ENCODE measurements at places on chromosomes 1 and 21.

DNA sequence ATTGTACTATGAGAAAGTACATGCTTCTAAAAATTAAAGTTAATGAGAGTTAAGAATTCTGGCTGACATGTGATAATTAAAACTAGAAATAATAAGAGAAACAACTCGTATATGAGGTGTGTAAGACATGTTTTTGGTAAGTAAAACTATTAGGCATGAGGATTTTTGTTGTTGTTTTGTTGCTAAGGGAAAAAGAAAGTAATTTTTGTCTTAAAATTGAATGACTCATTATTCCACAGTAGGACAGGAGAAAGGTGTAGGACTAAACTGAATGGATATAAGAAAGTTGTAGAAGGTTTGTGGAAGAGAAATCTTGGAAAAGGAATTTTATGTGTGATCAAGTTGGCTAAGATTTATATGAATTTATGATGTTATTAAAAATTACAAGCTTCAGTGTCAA, 54.8 kb downstream of the TBX19 start:
- no peak for DNase-seq

DNA sequence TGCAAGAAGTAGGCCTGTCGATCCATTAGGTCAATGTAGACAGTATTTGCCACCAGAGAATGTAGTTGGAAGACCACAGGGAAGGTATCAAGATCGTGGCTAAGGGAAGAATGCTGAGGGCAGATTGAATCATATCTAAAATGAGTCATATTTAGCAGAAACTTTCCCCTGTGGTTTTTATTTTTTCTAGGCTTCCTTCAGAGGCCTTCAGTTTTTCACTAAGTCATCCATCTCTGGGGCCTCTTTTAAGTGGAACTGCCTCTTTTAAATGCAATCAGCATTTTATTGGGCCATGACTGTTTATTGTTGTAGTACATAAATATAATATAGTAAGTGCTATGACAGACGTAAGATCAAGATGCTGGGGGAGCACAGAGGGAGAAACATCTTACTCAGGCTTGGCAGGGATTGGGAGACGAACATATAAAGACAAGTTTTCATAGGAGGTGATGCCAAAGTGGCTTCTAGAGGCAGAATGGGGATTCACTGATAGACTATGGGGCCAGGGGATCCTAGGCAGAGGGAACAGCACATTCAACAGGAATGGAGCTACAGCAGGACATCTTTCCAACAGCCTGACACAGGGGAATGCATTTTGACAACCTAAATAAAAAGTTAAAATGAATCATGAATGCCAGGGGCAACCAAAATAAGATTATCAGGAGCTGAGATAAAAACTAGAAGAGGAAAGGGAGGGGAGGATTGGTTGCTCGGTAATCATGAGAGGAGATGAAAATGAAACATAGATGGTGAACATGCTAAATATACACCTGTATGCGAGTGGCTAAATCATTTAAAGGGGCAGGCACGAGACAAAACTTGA, 20.1 kb downstream of the UBE2U start:
- DNase-seq: no peak

DNA sequence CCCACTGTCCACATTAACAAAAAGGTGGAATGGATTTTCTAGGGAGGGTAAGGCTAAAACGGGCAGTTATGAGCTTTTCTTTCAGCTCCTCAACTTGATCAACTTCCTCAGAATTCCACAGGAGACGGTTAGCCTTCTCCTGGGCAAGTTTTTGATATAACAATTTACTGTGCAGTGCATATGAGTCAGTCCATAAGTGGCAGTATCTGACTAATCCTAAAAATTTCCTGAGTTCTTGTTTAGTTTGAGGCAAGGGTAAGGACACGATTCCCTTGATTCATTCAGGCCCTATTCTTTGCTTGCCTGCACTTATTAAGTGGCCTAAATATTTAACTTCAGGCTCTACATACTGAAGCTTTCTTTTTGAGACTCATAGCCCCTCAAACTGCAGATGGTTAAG, 6.2 kb upstream of the AADACL3 start:
- no peak for DNase-seq

DNA sequence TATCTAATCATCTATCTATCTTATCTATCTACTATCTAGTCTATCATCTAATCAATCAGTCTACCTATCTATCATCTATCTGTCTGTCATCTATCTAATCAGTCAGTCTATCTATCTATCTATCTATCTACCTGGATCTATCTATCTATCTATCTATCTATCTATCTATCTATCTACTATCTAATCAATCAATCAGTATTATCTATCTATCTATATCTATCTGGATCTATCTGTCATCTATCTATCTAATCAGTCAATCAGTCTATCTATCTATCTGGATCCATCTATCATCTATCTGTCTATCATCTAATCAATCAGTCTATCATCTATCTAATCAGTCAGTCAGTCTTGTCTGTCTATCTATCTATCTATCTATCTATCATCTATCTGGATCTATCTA, 26.9 kb upstream of the C1orf174 start:
- DNase-seq: no peak

GRCh38 chr1:57632401-57632800, 208.5 kb upstream of the DAB1 start:
- no peak for DNase-seq

GRCh38 chr1:2320760-2321667, 70.3 kb downstream of the MORN1 start:
- no peak for DNase-seq

DNA sequence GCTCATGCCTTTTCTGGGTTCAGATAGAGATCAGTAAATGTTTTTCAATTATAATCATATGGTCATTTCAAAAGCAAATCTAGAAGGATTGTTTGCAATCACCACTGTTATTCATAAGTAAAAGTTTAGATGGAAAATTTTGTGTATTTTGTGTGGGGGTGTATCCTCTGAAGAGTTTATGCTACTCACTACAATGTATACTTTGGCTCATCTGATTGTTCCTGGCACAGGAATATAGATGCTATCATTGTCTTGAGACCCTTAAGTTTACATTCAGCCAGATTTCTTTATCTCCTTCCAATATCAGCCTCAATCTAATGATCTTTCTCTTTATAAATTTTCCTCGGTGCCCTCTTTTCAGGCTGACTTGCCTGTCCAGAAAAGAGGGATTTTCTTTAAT, 33.0 kb downstream of the ADAMTS1 start:
- no peak for DNase-seq

DNA sequence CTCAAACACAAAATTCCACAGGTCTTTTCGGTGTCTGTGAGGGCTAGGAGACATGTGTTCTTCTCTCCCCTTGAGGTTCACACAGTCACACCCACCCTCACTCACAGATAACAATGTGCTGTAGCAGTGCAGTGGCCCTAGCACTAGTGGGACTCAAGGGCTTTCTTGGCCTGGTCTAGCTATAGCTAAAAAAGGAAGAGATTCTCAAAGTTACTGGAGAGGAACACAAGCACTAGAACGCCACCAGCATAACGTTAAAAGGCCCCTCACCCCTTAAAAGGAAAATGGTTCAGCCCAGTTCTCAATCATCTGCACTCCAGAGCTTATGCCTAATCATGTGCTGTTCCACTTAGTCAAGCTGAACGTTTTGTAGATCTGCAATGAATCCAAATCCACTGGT, 39.5 kb downstream of the RGS8 start:
- no peak for DNase-seq

GRCh38 chr1:186534401-186534800, 73.5 kb upstream of the PDC start:
- no peak for DNase-seq

DNA sequence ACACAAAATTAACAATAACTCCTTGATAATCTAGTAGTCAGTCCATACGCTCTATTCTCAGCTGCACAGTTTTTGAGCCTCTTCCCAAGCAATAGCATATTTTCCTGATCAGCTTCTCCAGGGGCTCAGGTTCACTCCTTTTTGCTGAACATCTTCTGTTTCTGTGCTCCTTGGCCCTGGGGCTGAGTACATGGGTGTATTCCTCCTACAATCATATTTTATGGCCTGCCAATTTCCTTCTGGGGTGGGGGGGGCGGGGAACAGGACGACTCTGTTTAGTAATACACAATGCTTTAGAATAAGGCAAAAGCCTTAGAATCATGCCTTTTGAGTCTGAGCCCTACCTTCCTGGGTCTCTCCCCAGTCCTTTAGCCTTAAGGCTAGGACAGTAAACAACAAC, 8.5 kb downstream of the CLDN19 start:
- DNase-seq: no peak

DNA sequence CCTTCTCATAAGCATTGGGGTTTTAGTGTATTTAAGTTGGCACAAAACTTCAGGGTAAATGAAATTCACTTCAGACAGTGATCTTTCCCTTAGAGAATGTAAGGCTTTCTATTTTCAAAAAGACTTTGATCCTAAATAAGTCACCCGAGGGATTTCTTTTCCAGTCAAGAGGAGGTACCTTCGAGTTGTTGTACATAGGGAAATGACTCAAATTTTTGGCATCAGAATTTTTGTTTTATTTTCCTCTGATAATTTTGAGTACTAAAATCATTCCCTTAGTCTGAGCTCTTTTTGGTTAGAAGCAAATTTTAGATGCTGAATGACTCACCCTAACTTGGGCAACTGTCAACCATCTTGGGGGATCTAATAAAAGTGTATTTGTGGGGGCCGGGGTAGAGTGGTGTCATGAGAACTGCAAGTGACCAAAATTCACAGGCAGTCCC, 193.9 kb downstream of the DHRS3 start:
- DNase-seq: no peak

GRCh38 chr1:221227872-221228337, 348.7 kb downstream of the HLX start:
- no peak for DNase-seq

DNA sequence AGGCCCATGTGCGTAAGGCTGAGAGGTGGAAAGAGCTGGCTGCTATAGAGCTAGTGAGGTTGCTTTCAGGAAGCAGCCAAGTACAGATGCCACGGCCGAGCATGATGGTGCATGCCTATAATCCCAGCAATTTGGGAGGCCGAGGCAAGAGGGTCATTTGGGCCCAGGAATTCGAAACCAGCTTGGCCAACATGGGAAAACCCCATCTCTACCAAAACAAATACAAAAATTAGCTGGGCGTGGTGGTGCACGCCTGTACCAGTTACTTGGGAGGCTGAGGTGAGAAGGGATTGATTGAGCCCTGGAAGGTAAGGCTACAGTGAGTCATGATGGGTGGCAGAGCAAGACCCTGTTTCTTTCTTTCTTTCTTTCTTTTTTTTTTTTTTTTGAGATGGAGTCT, 2.7 kb downstream of the CCDC24 start:
- no peak for DNase-seq

- no peak for DNase-seq
These were observed 12.9 kb downstream of the CFAP57 start for GRCh38 chr1:43184995-43185394.

- no peak for DNase-seq
These were observed 53.6 kb upstream of the SSX2IP start for GRCh38 chr1:84743896-84744295.

- no peak for DNase-seq
These were observed 93.3 kb upstream of the WNT4 start for GRCh38 chr1:22236166-22236565.

GRCh38 chr1:169681140-169681539, 30.3 kb downstream of the SELL start:
- DNase-seq: no peak

GRCh38 chr1:11502516-11502915, 23.6 kb downstream of the DISP3 start:
- DNase-seq: no peak

- no peak for DNase-seq
These were observed 122.1 kb downstream of the EDEM3 start for GRCh38 chr1:184632415-184633175.

GRCh38 chr1:226033582-226033981, 28.9 kb upstream of the H3-3A start:
- no peak for DNase-seq

DNA sequence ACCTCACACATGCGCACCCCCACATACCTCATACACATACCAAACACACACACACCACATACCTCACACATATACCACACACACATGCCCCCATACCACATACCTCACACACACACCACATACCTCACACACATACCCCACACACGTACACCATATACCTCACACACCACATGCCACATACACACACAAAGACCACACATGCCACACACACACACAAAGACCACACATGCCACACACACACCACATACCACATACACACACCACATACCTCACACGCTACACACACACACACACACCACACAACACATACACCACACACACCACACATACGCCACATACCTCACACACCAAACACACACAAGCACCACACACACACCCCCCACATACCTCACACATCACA, 30.0 kb downstream of the HIVEP3 start:
- no peak for DNase-seq

- DNase-seq: no peak
These were observed 10.8 kb upstream of the CDA start for GRCh38 chr1:20578062-20578461.

DNA sequence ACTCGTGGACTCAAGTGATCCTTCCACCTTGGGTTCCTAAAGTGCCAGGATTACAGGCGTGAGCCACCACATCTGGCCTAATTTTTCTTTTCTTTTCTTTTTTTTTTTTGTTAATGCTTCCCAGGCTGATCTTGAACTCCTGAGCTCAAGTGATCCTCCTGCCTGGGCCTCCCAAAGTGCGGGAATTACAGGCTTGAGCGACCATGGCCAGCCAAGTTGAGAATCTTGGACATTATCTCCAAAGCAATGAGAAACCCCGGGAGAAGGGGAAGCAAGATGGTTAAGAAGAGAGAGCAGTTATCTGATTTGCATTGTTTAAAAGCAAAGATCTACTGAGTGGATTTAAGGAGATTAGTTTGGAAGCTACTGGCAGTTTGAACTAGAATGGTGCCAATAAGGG, 9.1 kb downstream of the HIPK1 start:
- no peak for DNase-seq

GRCh38 chr1:10903821-10904220, 107.4 kb upstream of the CASZ1 start:
- no peak for DNase-seq

DNA sequence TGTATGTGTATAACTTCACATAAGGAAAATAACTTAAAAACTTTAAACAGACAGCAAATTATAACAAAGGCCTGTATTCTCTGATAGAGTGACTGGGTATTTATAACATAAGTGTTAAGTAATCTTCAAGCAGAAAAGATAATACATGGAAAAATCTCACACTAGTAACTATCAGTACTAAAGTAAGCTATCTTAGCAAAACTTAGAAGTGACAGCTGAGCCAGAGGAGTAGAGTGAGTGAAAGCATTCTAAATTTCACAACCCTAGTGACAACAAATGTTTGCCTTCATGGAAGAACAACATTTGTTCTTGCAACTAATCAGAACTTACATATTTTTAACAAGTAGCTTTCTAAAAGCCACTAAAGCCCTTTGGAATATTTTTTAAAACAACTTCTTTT, 74.5 kb upstream of the B3GALT2 start:
- DNase-seq: no peak

- no peak for DNase-seq
These were observed 158.4 kb downstream of the ACTL8 start for GRCh38 chr1:17913326-17914115.

GRCh38 chr1:218900615-218901014, 273.1 kb upstream of the LYPLAL1 start:
- DNase-seq: no peak
